ENCODE measurements at places on chromosomes 11 and 22.

- peak; percentile 43 for DNase-seq
Observed at GRCh38 chr22:37639070-37639760, at the start of gene SH3BP1. Gene SH3BP1, plus strand, starts transcription at chr22:37639669. Its CDS starts 119 bp downstream, at chr22:37639788.

DNA sequence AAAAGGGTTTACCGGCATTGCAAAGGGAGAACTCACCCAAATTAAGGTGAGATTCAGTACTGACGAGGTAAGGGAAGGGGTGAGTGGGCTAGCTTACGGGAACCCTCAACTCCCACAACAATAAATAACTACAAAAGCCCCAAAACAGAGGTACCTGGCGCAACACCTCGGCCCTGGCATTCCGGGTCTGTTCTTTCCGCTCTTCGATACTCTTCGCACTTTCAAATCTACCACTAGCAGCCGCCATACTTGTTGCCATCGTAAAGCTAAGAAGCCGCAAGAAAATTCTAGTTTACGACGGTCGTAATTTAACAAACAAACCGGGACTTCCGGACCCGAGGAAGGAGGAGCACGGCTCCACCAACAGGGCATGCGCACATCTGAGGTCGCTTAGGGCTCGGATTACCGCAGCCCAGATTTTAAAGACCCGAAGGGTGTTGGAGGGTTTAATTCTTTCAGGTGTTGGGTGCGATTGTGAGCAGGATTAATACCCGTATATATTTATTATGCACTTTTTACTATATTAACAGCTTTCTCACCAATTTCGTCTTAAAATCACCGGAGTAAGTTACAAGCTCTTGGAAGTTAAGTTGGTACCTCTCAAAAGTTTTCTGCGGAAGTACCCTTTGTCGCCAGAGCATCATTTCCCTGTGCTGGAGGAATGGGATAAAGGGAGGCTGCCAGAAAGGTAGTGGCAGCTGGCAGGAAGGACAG lies at the start of gene CWF19L2:
Gene CWF19L2 (minus strand): TSS at position 268 of the 714 bp plus-strand sequence. CDS start 9 bp downstream, at position 259.
- DNase-seq, result peak; percentile 83

GRCh38 chr11:59901306-59901705 lies 22.7 kb downstream of the OOSP3 start:
- no peak for DNase-seq

DNA sequence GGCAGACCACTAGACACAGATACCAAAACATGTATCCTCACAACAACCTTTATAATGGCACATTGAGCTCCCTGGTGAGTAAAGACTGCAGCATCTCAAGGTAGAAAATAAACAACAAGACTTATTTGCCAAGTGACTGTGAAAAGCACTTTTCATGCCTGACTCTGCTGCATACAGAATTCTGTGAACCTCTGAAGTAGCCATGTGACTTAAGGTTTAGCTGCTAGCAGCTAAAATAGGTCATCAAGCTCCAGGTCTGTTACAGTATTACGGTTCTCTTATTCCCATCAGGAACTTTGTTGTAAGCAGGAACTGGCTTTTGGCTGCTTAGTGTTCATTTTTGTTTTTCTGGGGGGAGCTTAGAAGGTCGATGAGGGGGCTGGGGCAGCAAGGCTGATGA lies 139.4 kb downstream of the PAX6 start:
- DNase-seq, result no peak

DNA sequence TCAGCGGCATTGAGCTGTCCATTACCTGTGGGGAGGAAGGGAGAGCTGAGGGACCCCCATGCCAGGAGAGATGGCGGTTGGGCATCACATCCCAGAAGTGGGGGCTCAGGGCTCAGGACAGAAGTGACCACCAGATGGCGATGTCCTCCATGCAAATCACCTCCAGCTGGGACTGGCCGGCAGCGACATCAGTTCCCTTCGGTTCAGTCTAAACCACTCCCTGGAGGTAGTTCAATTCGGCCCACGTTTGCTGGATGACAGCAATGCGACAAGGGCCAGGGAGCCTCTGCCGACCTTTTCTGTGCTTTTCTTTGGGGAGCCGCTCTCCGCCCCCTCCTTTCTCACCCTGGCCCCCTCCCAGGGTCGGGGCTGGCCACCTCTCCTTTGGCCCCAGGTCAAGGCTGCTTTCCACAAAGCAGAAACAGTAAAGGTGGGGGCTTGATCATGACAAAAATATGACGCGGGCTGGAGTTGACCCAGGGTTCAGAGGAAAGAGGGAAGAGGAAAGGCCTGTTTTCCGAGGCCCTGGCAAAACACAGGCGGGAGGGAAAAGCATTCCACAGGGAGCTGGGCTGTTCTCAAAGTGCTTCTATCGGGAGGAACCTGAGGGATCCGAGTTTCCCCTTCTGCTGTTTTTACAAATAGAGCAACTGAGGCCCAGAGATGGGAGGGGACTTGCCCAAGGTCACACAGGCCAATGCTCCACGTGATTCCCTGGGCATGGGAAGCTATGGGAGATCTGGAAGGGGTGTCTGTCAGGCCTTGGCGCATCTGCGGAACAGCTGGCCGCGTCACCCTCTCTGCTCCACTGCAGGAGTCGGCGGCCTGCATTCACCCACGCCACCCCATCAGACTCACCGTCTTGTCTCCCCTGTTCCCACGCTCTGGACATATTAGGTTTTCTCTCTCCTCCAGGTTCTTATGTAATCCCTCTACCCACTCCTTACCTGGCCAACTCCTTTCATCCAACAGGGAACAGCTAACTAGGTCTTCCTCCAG lies 54.7 kb downstream of the FBXO7 start:
- peak; percentile 36 for DNase-seq

DNA sequence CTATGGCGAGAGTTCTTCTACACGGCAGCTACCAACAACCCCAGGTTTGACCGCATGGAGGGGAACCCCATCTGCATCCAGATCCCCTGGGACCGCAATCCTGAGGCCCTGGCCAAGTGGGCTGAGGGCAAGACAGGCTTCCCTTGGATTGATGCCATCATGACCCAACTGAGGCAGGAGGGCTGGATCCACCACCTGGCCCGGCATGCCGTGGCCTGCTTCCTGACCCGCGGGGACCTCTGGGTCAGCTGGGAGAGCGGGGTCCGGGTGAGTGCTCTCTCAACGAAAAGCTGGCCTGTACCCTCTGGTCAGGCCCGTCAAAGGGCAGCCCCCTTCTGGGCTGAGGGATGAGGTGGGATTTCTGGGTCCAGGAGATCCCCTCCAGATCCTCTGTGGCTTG lies 15.9 kb upstream of the MAPK8IP1 start:
- no peak for DNase-seq

GRCh38 chr22:29914165-29914564 lies 31.2 kb downstream of the MTMR3 start:
- DNase-seq, result no peak

GRCh38 chr11:73585834-73586575 lies 11.9 kb downstream of the FAM168A start:
- DNase-seq, result no peak

DNA sequence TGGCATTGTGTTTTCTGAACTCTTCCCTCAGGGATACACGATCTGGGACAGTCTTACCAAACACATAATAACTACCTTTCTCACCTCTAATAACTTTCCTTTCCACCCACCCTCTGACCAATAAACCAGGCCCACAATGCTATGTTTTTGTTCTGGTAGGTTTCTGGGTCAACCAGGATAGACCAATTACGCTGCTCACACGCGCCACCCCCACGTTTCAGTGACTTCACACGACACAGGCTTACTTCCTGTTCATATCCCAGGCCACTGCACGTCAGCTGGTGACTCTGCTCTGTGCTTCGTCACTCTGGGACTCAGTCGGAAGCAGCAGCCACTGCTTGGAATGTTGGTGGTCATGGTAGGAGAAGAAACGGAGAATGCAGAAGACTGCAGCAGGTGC lies 2.5 kb downstream of the KRTAP5-4 start:
- DNase-seq, result no peak

DNA sequence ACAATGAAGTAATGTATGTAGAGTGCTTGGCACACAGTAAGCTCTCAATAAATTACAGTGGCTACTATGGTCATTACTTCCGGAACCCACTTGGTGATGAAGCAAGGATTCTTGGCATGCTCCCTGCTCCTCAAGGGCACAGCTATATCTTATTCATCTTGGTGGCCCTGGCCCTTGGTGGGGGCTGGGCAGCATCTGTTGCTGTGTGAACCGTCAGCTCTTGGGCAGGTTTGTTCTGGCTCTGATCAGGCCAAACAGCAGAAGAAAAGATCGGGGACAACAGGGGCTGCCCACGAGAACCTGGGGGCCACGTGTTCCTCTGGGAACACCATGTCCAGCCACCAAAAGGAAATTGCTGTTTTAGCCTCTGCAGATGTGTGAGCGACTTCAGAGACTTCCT lies 136.9 kb upstream of the SYT13 start:
- DNase-seq, result no peak

GRCh38 chr11:130476200-130476921 lies 27.9 kb downstream of the ADAMTS15 start:
- DNase-seq, result no peak

GRCh38 chr11:87972133-87972532 lies 203.1 kb downstream of the RAB38 start:
- DNase-seq, result no peak

- peak; percentile 10 for DNase-seq
Observed at GRCh38 chr22:35538801-35539321, 1.8 kb upstream of the RASD2 start.

- no peak for DNase-seq
Observed at GRCh38 chr22:35756722-35757121, 39.0 kb downstream of the APOL5 start.

- no peak for DNase-seq
Observed at GRCh38 chr11:9616042-9616675, 42.7 kb downstream of the WEE1 start.

DNA sequence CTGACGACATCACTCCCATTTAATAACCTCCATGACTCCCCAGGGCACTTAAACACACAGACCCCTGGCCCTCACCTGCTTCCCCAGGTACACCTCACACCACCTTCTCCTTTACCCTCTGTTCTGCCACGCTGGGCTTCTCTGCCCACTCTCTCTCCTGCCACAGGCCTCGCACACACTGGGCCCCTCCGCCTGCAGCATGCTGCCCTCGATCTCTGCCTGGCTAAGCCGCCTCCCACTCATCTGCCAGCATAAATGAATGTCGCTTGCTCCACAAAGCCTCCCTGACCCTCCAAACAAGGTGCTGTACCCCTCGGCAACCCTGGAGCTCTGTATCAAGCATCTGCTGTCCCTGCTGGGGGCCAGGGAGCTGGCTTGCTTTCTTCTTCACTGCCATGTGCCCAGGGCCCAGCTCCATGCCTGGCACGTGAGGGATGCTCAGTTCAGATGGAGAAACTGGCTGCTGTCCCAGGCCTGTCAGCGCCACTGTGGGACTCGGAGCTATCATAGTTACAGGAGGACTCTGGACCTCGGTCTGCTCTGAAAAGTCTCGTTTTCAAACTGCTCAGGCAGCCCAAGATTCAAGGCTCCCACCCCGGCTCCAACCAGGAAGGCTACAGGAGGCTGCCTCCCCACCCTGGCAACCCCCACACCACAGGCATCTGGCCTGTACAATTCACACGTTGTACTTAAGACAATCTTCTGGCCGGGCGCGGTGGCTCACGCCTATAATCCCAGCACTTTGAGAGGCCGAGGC lies 11.9 kb downstream of the TTLL1 start:
- no peak for DNase-seq

- DNase-seq, result no peak
Observed at GRCh38 chr22:49544286-49544685, 283.4 kb downstream of the BRD1 start.

GRCh38 chr11:85431319-85431718 lies 195.8 kb downstream of the DLG2 start:
- DNase-seq, result no peak

GRCh38 chr11:66280428-66280827 lies 2.5 kb downstream of the CNIH2 start:
- no peak for DNase-seq

DNA sequence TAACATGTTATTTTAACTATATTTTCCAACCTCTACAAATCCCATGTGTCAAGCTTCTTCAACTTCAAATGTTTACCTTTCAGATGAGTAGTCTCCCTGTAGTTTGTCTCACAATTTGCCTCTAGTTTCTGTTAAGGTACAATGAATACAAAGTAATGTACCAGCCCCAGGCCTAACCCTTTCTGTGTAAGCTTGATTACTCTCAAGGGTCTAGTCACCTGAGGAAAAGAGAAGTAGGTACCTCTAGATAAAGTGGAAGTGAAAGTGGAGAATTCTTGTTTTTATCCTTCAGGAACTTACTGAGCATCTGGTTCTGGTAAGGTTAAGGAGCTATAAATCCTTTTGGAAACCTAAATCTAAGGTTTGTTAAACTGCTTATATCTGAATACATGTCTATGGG lies at the start of gene OR51A7:
Gene OR51A7 (plus strand): TSS at position 300 of the 400 bp plus-strand sequence. CDS start 3,587 bp downstream, outside the sequence.
- no peak for DNase-seq

- DNase-seq, result no peak
Observed at GRCh38 chr11:134911514-134912180, 499.6 kb upstream of the B3GAT1 start.

DNA sequence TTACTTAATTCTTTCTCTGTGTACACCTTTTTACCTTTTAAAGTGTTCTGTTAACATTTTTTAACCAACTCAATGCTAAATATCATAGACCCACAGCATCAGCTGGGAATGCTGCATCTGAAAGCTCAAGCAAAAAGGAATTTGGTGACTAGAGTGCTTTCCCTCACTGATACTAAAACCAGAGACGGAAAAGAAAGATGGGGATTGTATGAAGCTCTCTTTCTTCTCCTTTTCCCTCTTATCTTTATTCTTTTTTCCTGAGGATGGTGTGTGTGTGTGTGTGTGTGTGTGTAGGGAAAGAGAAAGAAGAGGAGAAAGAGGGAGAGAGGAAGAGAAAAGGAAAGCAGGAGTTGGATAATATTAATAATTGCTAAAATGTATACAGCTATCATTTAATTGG lies 4.1 kb upstream of the SIK2 start:
- no peak for DNase-seq

- DNase-seq, result no peak
Observed at GRCh38 chr11:105049481-105049880, 4.3 kb upstream of the CARD16 start.

DNA sequence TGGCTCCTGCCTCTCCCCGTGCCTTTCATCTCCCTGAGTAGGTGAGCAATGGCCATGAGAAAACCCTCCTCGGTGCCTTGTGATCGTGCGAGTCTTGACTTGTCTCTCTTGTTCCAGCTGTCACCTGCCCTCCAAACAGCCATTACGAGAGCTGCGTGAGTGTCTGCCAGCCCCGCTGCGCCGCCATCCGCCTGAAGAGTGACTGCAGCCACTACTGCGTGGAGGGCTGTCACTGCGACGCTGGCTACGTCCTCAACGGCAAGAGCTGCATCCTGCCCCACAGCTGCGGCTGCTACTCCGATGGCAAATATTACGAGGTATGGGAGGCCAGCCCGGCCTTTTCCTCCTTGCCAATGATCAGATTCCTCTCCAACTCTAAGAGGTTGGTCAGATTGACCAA lies 51.7 kb downstream of the TECTA start:
- no peak for DNase-seq

GRCh38 chr11:3840004-3840869 lies 522 bp downstream of the RHOG start:
- no peak for DNase-seq

GRCh38 chr11:133819114-133819513 lies 26.2 kb downstream of the SPATA19 start:
- no peak for DNase-seq

Measured in activated T-cell treated with anti-CD3 and anti-CD28 coated beads for 4 hours (primary cell).